ENCODE measurements at places on chromosomes 7 and 10. TPM values are rescaled to one million over a fixed set of nuclear protein-coding genes. Genes with fewer than 3 reads are reported as not detected.

- DNase-seq = peak; percentile 32
Measured at GRCh38 chr7:136009488-136010079, 32.4 kb upstream of the MTPN start.

DNA sequence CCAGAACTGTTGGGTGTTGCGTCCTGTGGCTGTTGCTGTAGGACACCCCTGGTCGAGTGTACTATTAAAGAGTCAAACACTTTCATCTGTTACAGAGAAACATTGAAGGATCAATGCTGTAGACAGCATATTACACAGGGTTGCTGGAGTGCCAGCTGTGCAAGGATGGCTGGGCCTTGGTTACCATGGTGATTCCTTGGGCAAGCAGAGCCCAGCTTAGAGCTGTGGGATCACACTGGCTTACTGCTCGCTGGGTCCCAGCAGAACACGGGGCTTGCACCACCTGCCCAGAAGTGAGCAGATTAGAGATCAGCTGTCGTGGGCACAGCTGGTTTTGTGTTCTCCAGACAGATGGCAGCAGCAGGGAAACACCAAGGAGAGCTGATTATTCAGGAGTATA is 76.0 kb downstream of the GPR141 start:
- no peak for DNase-seq

DNA sequence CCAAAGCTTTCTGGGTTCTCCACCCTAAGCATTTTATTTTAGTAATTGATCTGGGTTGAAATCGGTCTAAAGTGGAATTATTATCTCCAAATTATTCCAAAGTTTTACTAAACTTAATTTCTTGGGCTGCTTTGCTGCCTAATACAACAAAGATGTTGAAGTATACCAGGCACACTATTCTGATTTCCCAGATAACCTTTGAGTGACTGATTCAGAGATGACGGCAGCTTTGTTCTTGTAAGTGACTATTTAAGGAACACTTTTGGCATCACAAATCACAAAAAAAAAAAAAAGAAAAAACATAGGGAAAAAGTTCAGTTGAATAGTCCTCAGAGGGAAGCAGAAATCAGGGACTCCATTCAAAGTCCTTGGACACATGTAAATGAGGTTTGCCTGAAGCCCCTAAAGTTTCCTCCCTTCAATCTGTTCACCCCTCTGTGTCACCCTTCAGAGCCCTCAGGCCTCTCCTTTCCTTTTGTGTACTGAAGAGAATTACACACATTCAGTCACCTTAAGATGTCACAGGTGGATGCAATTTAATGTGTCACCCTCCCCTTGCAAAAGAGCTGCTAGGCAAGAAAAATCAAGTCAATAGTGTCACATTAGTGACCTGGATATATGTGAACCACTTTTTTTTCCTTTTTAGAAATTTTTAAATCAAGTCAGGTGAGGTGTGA is 81.5 kb downstream of the RTKN2 start:
- DNase-seq = no peak

DNA sequence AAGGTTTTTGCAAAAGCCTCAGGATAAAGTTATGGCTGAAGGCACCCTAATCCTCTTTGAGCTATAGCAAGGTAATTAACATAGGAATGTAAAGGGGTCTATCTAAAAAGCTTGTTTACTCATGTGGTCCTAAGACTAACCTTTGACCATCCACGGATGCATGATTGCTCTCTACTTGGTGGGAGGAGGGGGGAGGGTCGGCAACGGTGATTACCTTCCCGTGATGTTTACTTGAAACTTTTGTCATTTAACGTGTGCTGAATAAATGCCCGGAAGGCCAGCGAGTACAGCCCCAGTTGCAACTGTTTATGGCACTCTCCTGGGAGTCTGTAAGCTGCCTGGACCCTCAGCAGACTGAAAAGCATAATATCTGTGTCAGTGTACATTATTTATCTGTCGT is 78.9 kb upstream of the GPR22 start:
- no peak for DNase-seq

DNA sequence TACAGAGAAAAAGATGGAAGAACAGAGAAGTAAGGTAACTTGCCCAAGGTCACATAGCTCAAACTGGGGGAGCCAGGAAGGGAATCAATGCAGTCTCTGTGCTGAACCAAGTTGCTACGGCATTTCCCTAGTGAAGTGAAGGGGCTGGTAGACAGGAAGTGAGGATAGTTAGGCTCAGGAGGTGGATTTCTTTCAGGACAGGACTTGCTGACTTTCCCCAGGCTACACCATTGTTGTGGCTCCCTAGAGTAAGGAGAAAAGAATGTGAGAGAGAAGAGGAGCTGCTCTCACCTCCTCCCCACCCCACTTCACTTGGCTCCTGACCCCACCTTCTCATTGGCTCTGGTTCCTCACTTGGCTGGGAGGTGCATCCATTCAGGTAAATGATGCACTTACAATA is 316.9 kb downstream of the INHBA start:
- DNase-seq = no peak

- no peak for DNase-seq
Measured at GRCh38 chr7:1986366-1987083, 246.2 kb downstream of the MAD1L1 start.

DNA sequence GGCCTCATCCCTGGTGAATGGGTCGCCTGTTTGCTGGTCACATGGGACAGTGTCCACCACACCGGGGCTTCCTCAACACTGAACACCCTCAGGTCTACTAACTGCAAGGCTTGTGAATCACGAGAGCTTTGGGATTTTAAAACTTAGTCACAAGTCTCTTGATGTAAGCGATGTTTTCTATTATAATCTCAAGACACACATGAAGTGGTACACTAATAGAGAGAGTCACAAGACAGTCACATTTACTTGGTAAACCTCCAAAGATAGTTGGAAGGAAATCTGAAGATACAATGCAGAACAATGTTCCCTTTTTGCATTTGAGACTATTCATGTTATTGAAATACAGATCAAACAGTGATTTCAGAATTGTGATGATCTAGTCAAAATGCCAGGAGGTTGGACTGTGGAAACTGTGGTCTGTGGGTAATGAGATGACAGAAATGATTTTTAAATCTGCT is 233.1 kb upstream of the KLF6 start:
- DNase-seq = no peak

- DNase-seq = no peak
Measured at GRCh38 chr10:129305046-129305445, 162.0 kb upstream of the MGMT start.

DNA sequence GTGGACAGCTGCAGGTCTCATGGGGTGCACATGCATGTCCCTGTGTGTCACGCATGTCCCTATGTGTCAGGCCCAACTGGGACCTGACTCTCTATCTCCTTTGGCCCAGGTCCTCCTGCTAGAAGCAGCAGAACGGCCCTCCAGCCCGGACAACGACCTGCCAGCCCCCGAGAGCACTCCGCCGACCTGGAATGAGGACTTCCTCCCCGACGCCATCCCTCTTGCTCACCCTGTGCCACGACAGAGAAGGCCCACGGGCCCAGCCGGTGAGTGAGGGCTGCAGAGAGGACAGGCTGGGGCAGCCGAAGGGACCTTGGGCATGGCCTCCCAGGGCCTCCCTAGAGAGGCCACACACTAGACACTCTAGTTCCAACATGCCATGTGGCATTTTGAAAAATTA is 89.3 kb downstream of the MYL10 start:
- no peak for DNase-seq

- no peak for DNase-seq
Measured at GRCh38 chr7:112105584-112106530, 100.3 kb downstream of the DOCK4 start.

GRCh38 chr7:52211930-52212329 is 823.5 kb upstream of the POM121L12 start:
- DNase-seq = no peak

Gene ABCB4
- total RNA-seq = 0.27 TPM

Gene ALOX5
- 0.60 TPM for total RNA-seq

Gene FGL2
- total RNA-seq = not detected

Gene CNPY4
- 31.9 TPM for total RNA-seq

Gene GPR26
- total RNA-seq = not detected

Gene TFR2
- total RNA-seq = not detected

Gene BICC1
- total RNA-seq = 11.8 TPM
